ENCODE measurements at places on chromosomes 2 and 18. TPM values are rescaled to one million over a fixed set of nuclear protein-coding genes. Genes with fewer than 3 reads are reported as not detected.

Gene CTAGE1
- not detected for total RNA-seq

Gene GYPC
- total RNA-seq = 73.7 TPM

Gene IL36G
- not detected for total RNA-seq

Gene SCN2A
- total RNA-seq = 0.07 TPM

GRCh38 chr18:3823073-3823472 is 373.1 kb downstream of the TGIF1 start:
- H3K27ac ChIP-seq = no peak overlapping the region
- H3K4me3 ChIP-seq = no peak overlapping the region
- H3K36me3 ChIP-seq = no peaks in the 10 kb centered on the region
- peaks cover 13% of the 10 kb centered on the region for H3K27me3 ChIP-seq
- no peaks in the 10 kb centered on the region for H3K4me1 ChIP-seq
- no peak for DNase-seq

DNA sequence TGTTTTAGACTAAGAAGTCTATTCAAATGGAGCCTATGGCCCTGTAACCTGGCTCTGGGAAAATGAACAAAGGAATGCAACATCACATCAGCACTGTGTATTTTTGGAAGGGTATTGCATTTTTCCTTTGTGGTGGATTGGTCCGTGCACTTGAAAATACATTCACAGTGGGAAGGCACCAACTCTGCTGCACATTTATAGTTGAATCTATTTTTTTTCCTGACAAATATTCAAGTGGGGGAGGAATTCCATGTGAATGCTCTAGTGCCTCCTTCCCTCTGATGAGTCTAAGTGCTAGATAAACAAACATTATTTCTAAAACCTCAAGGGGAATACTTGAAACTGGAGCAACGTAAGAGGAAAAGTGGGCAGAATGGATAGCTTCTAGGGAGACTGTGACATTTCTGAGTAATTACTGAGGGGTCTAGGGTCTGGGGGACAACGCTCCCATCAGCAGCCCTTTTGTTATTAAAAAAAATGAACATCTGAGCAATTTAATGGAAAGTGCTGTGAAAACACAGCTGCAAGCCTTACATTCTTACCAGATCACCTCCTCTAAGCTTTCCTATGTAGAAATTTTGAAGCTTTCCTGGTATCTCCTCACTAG is 208.2 kb downstream of the SLC8A1 start:
- no peaks in the 10 kb centered on the region for H3K4me1 ChIP-seq
- DNase-seq = no peak
- no peak overlapping the region for H3K27ac ChIP-seq
- peaks cover 5% of the 10 kb centered on the region for H3K27me3 ChIP-seq

GRCh38 chr2:210443527-210443926 is 33.0 kb downstream of the LANCL1 start:
- H3K27ac ChIP-seq = no peak overlapping the region
- H3K27me3 ChIP-seq = no peaks in the 10 kb centered on the region
- H3K4me1 ChIP-seq = peaks cover 10% of the 10 kb centered on the region
- no peak overlapping the region for H3K4me3 ChIP-seq
- peaks cover 9% of the 10 kb centered on the region for H3K36me3 ChIP-seq

DNA sequence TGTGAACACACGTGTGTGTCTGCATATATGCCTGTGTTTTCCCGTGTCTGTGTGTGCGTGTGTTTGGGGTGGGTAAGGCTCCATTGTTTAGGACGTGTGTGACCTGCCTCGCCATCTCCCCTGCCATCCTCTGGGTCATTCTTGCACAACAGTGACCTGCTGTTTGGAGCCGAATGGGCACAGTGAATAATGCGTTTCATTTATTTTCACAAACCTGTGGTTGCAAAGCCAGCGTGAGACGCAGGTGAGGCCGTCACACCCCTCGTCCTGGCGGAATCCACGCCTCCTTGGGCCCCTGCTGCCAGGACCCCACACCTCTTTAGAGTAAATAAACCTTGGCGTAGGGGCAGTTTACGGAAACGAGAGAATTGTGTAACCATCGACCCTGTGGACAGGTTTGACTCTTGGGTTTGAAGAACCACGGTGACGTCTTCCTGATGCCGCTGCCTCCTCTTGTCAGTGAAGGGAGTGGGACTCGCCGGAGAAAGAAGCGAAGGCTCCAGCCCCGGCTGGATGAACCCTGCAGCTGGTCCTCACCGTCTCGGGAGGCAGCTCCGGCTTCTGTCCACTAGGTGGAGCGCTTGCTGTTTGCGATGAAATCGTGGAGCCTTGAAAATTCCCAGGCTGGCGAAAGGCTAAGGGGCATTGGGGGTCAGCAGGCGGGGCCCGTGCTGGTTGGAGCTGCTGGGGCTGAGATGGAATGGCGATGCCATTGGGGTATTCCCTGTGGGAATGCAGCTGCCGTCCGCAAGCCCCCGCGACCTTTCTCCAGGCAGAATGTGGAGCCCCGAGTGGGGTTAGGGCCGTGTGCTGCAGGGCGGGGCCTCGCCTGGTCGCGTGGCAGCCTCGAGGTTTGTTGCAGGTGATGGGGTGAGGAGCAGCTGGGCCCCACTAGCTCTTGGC is 81.1 kb downstream of the RTP5 start:
- H3K4me3 ChIP-seq = no peak overlapping the region
- DNase-seq = peak; percentile 35
- H3K27me3 ChIP-seq = no peaks in the 10 kb centered on the region
- peaks cover 20% of the 10 kb centered on the region for H3K4me1 ChIP-seq

GRCh38 chr2:73324126-73324725 is 30.9 kb upstream of the EGR4 start:
- DNase-seq = no peak
- H3K4me3 ChIP-seq = no peak overlapping the region
- H3K4me1 ChIP-seq = no peaks in the 10 kb centered on the region
- no peak overlapping the region for H3K27ac ChIP-seq
- peaks cover 79% of the 10 kb centered on the region for H3K27me3 ChIP-seq

GRCh38 chr2:165475277-165476004 is 5.9 kb downstream of the CSRNP3 start:
- H3K4me3 ChIP-seq = no peak overlapping the region
- no peaks in the 10 kb centered on the region for H3K36me3 ChIP-seq
- peaks cover 4% of the 10 kb centered on the region for H3K27me3 ChIP-seq

DNA sequence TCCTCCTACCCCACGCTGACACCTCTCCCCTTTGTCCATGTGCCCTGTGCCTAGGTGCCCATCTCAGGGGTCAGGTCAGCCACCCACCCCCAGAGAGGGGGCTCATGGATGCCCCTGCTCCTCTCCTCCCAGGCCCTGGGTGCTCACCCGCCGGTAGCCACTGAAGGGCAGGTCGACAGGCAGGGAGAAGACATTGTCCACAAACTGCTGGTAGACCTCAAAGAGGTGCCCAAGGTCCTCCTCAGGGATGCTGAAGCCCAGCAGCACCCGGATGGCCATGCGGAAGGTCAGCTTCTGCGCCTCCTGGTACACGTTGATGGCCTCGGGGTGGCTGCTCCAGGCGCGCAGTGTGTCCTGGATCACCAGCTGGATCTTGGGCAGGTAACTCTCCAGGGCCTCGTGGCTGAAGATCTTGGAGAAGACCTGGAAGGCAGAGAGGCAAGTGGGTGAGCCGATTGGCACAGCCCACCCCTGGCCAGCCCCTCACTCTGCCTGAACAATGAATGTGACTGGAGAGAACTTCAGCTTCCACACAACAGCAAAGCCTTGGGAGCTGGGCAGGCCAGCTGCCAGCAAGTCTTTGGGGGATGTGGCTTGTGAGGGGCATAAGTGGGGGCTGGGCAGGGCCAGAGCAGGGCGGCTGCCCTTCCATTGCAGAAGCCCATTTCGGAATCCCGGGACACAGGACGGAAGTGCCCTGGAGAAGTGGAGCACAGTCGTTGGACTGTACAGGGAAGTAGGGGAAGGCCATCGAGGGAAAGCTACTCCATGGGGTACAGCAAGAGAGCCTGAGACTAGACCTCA is 12.5 kb downstream of the CYP26B1 start:
- H3K4me3 ChIP-seq = no peak overlapping the region
- peaks cover 3% of the 10 kb centered on the region for H3K4me1 ChIP-seq
- no peak overlapping the region for H3K27ac ChIP-seq
- no peaks in the 10 kb centered on the region for H3K36me3 ChIP-seq
- H3K27me3 ChIP-seq = peaks cover 31% of the 10 kb centered on the region
- DNase-seq = no peak

DNA sequence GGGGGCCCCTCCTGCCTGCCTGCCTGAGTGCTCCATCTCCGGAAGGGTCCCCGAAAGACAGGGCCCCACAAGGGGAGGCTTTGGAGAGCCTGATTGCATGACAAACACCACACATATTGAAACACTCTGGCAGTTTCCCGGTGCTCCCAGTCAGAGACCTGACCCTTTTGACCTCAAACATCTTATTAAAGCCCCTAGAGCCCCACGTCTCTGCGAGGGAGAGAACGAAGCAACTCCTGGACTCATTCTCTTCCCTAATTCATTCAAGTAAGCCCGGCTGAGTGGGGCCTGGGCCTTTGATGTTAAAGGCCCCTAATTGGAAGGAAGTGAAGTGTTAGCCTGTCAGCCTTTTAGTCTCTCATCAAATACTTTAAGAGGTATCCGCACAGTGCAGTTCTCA is 335.6 kb downstream of the CYRIA start:
- no peaks in the 10 kb centered on the region for H3K27me3 ChIP-seq
- DNase-seq = no peak
- H3K4me1 ChIP-seq = peaks cover 3% of the 10 kb centered on the region
- no peak overlapping the region for H3K27ac ChIP-seq
- H3K36me3 ChIP-seq = no peaks in the 10 kb centered on the region
- H3K4me3 ChIP-seq = no peak overlapping the region

- no peak overlapping the region for H3K27ac ChIP-seq
- H3K36me3 ChIP-seq = no peaks in the 10 kb centered on the region
- peaks cover 14% of the 10 kb centered on the region for H3K27me3 ChIP-seq
- DNase-seq = no peak
- H3K4me3 ChIP-seq = no peak overlapping the region
These were observed 29.0 kb downstream of the LGALSL start for GRCh38 chr2:64482765-64483504.

DNA sequence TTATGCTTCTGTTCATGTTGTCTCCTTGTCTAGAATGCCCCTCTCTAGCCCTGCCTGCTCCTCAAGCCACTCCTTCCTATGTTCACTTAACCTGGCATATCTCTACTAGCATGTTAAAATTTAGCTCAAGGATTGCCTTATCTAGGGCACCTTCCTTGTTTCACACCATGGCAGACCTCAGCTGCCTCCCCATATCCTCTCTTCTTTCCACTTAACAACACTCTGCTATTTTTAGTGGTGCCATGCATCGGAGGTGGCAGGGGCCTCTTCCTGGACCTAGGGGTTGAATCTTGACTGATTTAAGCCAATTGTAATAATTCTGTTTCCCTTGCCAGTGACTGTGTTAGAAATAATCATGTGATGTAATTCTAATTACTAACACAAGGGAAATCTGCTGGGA is 36.9 kb upstream of the FAM98A start:
- no peak for DNase-seq
- no peaks in the 10 kb centered on the region for H3K4me1 ChIP-seq
- H3K4me3 ChIP-seq = no peak overlapping the region
- H3K27ac ChIP-seq = no peak overlapping the region
- peaks cover 5% of the 10 kb centered on the region for H3K27me3 ChIP-seq

DNA sequence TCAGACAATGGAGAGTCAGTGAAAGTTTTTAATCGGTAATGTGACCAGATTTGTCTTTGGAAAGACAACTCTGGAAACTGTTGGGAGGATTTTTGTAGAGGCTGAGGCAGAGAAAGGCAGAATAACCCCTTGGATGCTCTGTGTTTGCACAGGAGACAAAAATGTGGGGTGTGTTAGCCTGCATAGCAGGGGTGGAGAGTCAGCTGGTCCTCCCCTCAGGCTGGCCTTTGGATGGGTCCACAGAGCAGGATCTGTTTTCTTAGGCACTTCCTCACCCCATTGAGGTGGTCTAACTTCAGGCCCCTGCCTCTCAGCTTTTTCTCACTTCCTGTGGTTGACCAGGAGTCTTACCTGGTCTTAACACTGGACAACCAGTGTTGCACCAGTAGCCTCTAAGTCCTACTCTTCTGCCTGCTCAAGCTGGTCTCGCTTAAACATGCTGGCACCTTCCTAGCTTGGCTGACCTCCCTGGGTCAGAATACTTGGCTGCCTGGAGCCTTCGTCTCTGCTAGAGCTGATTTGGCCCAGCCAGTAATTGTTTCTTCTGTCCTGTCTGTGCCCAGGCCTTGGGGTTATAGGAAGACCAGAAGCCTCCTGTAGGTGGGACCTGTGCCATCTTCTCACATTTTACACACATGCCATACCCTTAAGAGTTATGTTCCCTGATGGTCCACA is 259.8 kb upstream of the RASGRP3 start:
- H3K4me3 ChIP-seq = no peak overlapping the region
- peaks cover 2% of the 10 kb centered on the region for H3K4me1 ChIP-seq
- H3K27me3 ChIP-seq = no peaks in the 10 kb centered on the region
- no peak for DNase-seq
- no peaks in the 10 kb centered on the region for H3K36me3 ChIP-seq
- H3K27ac ChIP-seq = no peak overlapping the region
